ENCODE measurements at places on chromosomes 2 and 18.

GRCh38 chr2:109468893-109469292 is 144.9 kb downstream of the SEPTIN10 start:
- no peak for DNase-seq

GRCh38 chr2:128413014-128413717 is 94.5 kb upstream of the HS6ST1 start:
- DNase-seq = no peak

DNA sequence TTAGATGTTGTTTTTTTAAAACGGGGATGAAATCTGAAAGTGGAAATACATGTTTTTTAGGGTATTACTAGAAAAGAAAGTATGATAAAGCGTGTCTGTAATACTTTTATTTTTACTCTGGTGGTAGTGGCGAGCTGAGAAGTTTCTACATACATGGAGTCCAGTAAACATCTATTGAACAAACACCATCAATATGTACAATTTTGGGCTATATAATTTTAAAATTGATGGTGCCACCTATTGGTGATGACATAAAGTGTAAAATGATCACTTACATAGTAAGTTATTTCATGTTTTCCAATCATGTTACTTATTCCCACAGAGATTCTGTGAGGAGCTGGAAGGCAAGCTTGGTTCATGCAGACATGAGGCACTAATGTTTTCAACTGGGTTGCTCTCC is 31.5 kb upstream of the NFE2L2 start:
- no peak for DNase-seq

- no peak for DNase-seq
Observed at GRCh38 chr2:95530734-95531133, 46.2 kb upstream of the TRIM43B start.

GRCh38 chr2:216082117-216082711 is 495 bp downstream of the TMEM169 start:
- DNase-seq = peak; percentile 42

- no peak for DNase-seq
Observed at GRCh38 chr2:219078126-219078525, 17.4 kb upstream of the IHH start.

DNA sequence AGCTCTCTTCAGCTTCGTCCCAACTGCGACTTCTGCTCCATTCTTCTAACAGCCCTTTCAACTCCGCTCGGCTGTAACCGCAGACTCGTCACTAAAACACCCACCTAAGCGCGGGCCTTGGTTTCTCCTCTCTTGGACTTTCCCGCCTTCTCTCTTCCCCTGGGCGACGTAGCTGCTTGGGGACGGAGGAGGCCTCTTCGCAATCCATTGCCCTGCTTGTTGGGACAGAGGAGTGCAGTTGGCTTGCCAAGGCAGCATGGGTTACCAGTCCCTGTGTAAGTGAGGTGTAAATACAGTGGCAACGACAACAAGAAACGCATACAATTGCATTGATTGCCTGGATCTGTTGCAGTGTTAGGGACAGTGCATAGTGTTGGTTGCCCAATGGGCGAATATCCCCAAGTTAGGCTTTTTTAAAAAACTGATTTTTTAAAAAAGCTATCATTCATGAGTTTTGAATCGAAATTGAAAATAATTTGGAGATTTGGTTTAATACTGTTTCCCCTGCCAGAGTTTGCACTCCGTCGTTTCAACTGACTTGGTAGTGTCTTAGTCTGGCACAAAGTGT is 484 bp upstream of the DARS1 start:
- no peak for DNase-seq

DNA sequence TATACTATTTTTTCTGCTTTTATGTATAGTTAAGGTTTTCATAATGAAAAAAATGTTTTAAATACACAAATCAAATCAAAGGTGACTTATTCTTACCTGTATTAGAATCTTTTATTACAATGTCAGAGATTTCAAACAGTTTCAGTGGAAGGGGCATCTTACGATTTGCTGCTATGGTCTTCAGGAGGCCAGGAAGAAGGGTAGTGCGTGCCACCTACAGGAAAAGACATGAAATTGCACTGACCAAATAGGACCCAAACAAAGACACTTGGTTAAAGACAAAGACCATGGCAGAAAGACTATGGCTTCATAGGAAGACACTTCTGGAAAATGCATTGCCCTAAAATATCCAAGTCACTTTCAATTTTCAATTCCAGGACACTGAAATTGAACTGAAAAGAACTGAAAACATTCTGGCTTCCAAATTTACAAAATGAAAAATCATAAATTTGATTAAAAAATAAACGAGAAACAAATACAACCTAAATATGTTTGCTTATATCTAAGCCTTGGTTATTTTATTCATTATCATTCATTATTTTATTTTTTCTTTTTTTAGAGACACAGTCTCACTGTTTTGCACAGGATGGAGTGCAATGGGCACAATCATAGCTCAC is 42.1 kb downstream of the FARSB start:
- peak; percentile 51 for DNase-seq

DNA sequence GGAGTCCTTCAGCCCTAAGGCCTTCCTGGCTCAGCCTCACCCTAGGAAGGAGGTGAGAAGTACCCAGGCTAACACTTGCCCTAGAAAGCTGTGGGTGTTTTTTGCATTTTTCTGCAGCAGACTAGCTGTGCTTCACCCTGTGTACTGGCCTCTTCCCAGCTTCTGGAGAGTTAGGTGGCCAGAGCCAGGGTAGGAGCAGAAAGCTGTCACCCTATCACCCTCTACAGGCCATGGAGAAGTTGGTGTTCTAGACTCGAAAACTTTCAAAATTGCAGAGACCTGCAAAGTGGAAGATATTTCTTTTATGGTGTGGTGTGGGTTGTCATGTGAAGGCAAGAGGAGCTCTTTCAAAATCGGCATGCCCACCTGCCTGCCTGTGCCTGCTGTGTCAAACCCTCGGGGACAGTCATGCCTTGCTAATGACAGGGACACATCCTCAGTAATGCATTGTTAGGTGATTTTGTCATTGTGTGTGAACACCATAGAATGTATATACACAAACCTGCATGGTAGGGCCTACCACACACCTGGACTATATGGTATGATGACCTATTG is 29.8 kb downstream of the EHD3 start:
- no peak for DNase-seq
